Activated CD8-positive, alpha-beta memory T cell treated with anti-CD3 and anti-CD28 coated beads for 48 hours (primary cell): ENCODE measurements at places on chromosomes 2 and 18.

DNA sequence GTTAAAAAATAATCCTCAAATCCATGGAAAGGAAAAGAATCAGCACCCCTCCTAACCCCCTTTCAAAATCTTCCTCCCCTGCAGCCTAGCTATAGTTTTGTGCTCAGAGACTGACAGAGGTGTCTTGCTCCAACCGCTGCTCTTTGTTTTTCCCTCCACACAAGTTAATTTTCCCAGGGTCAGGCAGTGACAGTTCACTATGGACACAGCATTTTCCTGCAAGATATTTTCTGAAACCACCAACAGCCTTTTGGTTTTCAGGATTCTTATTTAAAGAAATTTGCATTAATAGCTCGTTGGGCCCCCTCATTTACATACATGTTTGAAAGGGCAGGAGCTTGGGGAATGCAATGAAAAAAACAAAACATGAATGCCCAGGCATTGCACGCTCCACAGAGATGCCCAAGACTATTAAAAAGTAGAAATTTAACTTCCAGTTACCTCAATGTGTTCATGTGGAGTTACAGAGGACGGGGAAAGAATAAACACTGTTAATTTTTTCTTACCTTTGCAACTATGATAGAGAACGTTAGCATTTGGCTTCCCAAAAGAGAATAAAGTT, 71.4 kb upstream of the CXCR4 start:
- no peak for DNase-seq

- peak; percentile 34 for DNase-seq
Observed at GRCh38 chr2:9656270-9656766, 25.5 kb upstream of the YWHAQ start.

DNA sequence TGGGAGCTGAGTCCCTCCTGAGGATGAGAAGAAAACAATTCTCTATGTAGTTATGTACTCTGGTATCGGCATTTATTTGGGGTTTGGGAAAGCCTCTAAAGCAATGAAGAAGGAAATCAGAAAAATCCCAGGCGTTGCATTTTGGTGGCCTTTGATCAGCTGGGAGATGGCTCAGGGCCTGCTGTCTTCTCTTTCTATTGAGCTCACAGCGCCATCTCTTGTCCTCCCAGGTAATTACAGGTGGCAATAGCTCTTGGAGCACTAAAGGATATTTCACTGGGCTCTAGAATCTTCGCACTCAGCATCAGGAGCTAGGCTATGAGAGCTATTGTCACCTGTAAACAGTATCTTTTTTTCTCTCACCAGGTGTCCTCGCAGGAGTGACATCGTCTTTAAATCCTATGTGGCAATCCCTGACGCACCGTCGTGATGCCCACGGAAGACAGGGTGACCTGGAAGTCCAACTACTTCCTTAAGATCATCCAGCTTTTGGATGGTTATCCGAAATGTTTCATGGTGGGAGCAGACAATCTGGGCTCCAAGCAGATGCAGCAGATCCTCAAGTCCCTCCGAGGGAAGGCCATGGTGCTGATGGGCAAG, 76.1 kb upstream of the PMAIP1 start:
- DNase-seq: no peak

DNA sequence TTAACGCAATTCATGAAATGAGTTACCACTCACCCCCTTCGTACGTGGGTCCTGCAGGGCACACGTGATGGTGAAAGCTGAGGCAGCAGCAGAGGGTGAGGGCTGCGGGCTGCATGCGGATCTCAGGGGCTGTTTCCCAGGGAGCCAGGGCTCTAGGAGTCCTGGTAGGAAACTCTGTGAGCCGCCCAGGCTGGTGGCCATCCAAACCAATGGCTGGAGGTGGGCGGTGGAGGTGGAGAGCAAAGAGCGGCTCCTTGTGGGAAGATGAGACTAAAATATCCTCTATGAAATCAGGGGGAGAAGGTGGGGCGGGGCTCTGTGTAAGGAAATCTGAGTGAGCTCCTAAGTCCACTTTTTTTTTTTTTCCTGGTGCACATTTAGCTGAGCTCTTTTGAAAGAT, 120.1 kb upstream of the SLC1A4 start:
- no peak for DNase-seq

DNA sequence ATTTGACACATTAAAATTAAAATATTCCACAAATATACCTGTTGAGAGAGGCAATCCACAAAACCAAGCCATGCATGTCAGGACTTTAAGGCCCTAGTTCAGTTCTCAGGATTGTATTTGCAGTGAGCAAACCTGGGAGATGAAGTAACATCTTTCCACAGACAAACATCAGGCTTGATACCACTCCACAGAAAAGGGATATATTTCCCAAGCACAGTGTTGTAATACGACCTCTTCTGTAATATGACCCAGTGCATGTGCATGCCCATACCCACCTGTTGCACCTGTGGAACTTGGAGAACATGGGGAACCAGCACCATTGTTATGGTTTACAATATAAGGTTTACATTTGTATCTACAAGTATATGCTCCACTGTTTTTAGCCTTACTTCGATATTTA, 184.0 kb downstream of the PDE11A start:
- DNase-seq: no peak

- no peak for DNase-seq
Observed at GRCh38 chr2:174607989-174608865, 10.6 kb upstream of the WIPF1 start.

- no peak for DNase-seq
Observed at GRCh38 chr2:201254081-201254730, 6.1 kb upstream of the CASP8 start.

DNA sequence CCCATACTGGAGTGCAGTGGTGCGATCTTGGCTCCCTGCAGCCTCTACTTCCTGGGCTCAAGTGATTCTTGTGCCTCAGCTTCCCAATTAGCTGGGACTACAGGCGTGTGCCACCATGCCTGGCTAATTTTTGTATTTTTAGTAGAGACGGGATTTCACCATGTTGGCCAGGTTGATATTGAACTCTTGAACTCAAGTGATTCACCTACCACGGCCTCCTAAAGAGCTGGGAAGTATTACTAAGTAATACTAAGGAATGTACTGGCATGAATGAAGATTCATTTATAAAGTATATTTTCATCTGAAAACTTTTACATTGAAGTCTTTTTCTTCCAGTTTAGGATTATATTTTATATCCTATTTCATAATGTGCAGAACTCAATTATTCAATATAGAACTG, 38.1 kb downstream of the NUP35 start:
- no peak for DNase-seq

DNA sequence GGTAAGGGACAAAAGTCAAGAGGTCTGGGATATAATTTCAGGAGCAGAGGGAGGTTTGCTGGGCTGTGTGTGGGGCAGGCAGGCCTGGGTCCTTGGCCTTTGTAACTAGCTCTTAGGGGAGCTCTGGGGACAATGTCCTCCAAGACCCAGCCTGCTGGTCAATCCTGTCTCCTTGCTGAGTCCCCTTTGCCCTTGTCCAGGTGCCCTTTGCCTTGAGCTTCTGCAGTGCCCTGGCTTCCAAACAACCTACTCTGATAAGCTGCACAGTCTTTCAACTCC, 30.0 kb upstream of the REEP1 start:
- DNase-seq: no peak

DNA sequence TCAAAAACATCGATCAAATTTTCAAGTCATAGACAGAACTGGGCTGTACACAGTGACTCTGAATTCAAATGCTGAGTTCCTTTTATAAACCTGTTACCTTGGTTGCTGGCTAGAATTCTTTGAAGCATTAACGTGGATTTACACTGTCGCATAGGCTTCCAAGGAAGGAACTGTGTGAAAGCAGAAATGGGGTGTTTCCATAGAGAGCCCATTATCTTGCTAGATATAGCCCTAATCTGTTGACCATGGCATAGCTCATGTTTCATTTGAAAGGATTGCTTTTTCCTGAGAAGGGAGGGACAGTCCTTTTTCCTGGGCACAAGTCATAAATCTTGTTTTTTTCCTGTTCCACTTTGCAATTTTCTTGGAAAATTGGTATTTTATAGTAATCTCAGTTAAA, 73.8 kb upstream of the NEUROD1 start:
- DNase-seq: no peak
